ENCODE measurements at places on chromosomes 4 and X. TPM values are rescaled to one million over a fixed set of nuclear protein-coding genes. Genes with fewer than 3 reads are reported as not detected.

EOLA2 gene
- total RNA-seq, result 59.9 TPM

GPM6B gene
- total RNA-seq, result 0.14 TPM

ETNPPL gene
- total RNA-seq, result not detected

G6PD gene
- 1,331 TPM for total RNA-seq

PCDH10 gene
- 0.19 TPM for total RNA-seq

ZNF41 gene
- total RNA-seq, result 3.7 TPM

KLF3 gene
- 11.1 TPM for total RNA-seq

LUZP4 gene
- total RNA-seq, result not detected

OPRPN gene
- total RNA-seq, result not detected

UGT2B10 gene
- total RNA-seq, result 0.09 TPM

AMER1 gene
- 2.7 TPM for total RNA-seq

OPHN1 gene
- total RNA-seq, result 2.8 TPM

RNF128 gene
- total RNA-seq, result not detected

ERVMER34-1 gene
- total RNA-seq, result 0.37 TPM

GPRASP1 gene
- total RNA-seq, result 0.22 TPM

SLIT2 gene
- 0.18 TPM for total RNA-seq

CBR4 gene
- total RNA-seq, result 4.2 TPM

HAND2 gene
- total RNA-seq, result 0.72 TPM

KIF4A gene
- 27.0 TPM for total RNA-seq

MAGEA8 gene
- total RNA-seq, result not detected

HERC5 gene
- total RNA-seq, result 3.6 TPM

DUSP21 gene
- total RNA-seq, result not detected

GLUD2 gene
- 2.6 TPM for total RNA-seq

FAM47A gene
- not detected for total RNA-seq

LRIT3 gene
- not detected for total RNA-seq

FAT1 gene
- total RNA-seq, result 153 TPM

CDS1 gene
- total RNA-seq, result 0.48 TPM

CCDC110 gene
- total RNA-seq, result not detected

NHS gene
- 2.4 TPM for total RNA-seq

ADH5 gene
- total RNA-seq, result 137 TPM

GPC4 gene
- 0.05 TPM for total RNA-seq

RBBP7 gene
- 166 TPM for total RNA-seq

ANKRD37 gene
- 2.8 TPM for total RNA-seq

XAGE1A gene
- not detected for total RNA-seq

CXorf38 gene
- total RNA-seq, result 7.9 TPM

CXorf49B gene
- not detected for total RNA-seq

SPATA4 gene
- total RNA-seq, result 0.19 TPM

NDNF gene
- not detected for total RNA-seq

UGT8 gene
- 0.23 TPM for total RNA-seq

CXCL11 gene
- total RNA-seq, result 0.19 TPM

PAGE1 gene
- total RNA-seq, result not detected

SHROOM4 gene
- not detected for total RNA-seq
